ENCODE measurements at places on chromosomes 2 and 18.

DNA sequence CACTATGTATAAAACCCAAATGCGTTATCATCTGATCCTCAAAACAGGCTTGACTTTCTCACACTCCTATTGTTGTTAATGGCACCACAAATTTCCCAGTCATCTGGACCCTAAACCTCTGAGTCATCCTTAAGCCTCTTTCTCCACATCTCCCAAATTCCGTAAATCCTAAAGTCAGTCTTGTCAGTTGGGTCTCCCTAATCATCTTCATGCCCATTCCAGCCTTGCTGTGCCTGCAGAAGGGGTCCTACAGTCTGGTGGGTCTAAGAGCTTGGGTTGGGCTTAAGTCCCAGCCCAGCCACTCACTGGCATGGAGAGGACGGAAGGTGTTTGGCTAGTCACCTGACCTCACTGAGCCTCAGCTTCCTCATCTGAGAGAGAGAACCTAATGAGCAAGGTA lies 265.1 kb upstream of the SIX3 start:
- DNase-seq: no peak

GRCh38 chr2:236799391-236800026 lies 229.9 kb downstream of the ACKR3 start:
- no peak for DNase-seq

DNA sequence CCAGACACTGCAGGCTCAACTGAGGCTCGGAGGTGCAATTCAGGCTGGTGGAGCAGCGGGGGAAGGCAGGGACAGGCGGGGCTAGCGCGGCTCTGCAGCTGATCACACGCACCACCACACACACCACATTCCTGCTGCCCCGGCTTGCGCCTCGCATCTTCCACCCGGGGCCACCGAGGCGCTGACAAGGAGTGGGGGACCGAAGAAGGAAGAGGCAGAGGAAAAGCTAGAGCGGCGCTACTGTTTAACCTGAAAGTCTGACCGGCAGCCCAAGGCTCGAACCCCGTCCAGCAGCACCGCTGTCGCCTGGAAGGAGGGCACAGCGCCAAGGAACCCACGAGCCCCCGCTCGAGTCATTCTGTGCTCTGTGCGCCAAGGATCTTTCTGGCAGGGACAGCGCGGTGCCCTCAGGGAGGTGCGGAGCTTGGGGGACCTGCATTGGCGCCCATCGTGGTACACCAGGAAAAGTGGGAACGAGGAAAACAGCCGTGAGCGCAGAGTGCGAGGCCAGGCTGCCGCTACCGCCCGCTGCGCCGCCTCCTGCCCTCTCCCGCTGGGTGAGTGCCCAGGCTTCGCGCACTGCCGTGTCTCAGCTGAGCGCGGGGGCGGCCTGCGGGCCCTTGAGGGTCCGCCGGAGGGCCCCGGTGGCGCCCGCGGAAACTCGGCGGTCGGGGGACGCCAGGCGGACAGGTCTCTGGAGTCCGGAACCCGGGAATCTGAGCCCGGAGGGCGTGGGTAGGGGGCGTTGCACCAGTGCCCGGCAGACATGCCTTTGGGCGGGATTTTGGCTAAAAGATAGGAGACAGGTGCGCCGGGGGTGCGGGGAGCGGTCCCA lies 860 bp upstream of the KCNJ3 start:
- DNase-seq: no peak

GRCh38 chr2:177296040-177296439 lies 31.5 kb upstream of the NFE2L2 start:
- no peak for DNase-seq
